ENCODE measurements at places on chromosomes 7 and 10. TPM values are rescaled to one million over a fixed set of nuclear protein-coding genes. Genes with fewer than 3 reads are reported as not detected.

AKR1C2 gene
- total RNA-seq: 74.6 TPM

CDHR3 gene
- total RNA-seq: 0.58 TPM

- no peak for DNase-seq
Observed at GRCh38 chr10:31152421-31153135, 120.9 kb upstream of the ZNF438 start.

DNA sequence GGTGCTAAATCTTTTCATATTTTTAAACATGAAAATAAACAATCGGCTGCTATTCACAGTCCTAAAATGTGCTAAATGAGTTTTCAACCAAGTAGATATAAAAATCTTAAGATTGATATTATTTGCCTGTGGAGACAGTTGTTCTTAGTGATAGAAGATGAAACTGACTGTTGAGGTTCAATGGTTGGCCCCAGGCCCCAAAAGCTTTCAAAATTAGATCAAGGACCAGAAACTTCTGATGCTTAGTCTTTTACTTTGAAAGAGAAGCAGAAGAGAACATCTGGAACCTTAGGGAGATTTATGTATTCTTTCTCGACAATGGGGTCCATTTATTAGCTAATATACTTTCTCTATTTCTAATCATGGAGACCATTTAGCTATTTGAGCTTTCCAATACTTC, 155.8 kb downstream of the REEP3 start:
- no peak for DNase-seq

DNA sequence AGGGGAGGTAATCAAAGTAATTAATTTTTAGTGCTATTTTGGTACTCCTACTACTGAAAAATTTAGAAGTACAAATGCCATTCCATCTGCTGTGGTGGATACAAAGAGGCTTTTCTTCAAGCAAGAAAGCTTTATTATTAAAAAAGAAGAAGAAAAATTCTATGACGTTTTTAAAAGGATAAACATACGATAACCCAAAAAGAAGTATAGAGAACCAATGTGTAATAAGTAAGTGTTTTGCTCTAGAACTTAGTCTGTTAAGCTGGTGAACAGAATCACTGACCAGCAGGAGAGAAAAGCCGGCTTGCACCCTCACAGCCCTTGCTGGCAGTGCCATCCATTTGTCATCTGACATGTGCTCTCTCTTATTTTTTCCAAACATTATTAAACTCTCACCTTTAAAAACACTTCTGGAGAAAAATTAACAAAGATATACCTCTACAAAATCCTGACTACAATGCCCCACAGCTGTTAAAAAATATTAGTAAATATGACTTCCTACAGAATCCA, 81.5 kb downstream of the SRPK2 start:
- DNase-seq: no peak

DNA sequence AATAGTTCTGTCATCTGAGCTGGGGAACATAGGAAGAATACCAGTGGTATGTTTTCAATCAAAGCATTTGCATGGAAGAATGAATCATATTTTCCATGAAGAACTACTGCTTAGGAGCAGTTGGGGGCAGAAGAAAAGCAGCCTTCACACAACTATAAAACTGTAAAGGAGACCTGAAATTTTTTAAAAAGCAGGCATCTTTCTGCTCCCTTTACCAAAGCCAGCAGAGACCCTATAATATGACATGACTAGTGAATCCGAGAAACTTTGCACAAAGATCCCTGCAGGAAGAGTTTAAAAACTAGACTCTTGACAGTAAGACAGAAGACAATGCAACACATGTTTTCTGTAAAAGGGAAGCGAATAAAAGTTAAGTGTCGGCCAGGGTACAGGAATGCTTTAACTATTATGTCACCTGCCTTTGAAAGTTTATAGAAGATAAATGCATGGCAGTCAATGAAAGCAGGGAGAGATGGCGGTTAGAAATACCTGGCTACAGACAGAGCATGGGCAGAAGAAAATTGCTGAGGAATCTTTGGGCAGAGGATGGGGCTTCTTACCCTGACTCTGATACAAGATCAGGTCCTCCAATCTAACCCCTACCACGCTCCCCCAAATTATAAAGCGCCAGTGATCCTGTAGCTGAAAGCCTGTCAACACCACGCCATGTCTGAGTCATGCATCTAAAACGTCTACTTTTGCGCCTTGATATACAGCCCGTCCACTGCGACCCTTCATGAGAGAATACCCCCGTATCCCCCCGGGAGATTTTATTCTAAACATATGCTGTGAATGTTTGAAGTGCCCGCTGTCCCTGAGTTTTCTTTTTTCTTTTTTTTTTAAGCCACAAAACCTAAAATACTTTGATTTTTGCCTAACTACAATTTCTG, 93.1 kb downstream of the GLI3 start:
- DNase-seq: no peak

All from H4 (cell line).